ENCODE measurements at places on chromosomes 16 and 17.
A peak's percentile ranks its signal among the peaks of the same experiment; 100 is the strongest.

GRCh38 chr17:66135896-66136295, 56.0 kb downstream of the CEP112 start:
- no peak for DNase-seq

DNA sequence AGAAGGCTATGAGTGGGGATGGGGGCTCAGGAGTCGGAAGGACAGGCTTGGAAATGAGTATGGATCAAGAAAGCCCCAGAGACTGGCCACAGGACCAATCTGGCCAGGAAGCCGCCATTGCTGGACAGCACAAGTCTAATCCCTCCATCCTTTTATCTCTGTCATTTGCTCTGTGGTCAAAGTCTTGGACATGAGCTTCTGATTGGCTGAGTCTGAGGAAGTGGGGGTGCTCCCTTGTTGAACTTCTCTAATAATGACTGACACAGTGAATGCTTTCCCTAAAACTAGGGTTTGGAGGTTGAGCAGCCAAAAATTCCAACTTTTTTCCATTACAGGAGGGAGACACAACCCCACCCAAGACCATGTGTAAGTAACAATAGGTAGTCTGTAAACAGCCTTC, 97.4 kb downstream of the MARF1 start:
- DNase-seq, result no peak

DNA sequence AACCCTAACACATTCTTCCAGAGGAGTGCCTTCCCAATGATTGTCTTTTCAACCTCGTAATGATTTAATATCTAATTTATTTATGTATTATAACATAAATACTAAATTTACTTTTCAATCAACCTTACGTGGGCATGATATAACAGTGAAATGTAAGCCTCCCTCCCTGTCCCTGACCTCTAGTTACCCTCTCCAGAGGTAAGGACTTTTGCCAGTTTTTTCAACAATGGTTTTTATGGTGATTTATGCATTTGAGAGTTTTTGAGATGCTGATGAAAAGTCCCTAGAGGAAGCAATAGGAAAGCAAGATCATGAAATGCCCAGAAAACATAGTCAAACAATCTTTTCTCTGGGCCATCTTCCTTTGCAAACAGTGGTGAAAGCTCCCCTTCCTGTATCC, 35.2 kb upstream of the PLLP start:
- no peak for DNase-seq

- DNase-seq, result no peak
Observed at GRCh38 chr17:62986549-62986948, 20.5 kb downstream of the TANC2 start.

GRCh38 chr16:84689111-84689510, 10.7 kb upstream of the USP10 start:
- no peak for DNase-seq

- no peak for DNase-seq
Observed at GRCh38 chr17:56917559-56918296, 3.9 kb upstream of the TRIM25 start.

DNA sequence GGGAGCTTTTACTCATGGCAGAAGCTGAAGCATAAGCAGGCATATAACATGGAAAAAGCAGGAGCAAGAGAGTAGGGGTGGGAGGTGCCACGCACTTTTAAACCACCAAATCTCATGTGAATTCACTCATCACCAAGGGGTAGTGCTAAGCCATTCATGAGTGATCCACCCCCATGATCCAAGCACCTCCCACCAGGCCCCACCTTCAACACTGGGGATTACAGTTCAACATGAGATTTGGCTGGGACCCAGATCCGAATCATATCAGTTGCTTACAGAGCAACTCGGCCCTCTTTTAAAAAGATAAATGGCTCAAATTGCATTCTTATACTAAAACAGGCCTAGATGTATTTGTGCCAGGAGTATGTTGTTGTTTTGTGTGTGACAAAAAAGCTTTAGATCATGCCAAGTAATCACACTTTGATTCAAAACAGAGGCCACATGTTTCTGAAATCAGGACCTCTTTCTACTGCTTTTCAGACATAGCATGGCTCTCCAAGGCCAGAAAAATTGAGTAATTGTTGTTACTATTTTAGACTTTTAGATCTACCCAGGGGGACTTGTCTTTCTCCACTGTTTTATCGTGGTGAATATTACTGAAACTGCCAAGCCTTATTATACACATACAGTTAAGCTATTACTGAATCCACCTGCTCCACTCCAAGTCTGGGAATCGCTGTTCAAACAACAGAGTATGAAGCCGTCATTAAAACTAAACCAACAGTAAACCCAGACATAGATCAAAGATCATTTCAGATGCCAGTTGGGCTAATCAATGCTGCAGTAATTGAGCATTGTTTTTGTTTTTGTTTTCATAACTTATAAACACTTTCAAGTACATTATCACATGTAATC, 163.3 kb downstream of the KCNJ2 start:
- DNase-seq, result no peak

- DNase-seq, result no peak
Observed at GRCh38 chr16:64933885-64934284, 188.0 kb downstream of the CDH11 start.

- DNase-seq, result no peak
Observed at GRCh38 chr16:70724146-70725023, 38.5 kb upstream of the MTSS2 start.

DNA sequence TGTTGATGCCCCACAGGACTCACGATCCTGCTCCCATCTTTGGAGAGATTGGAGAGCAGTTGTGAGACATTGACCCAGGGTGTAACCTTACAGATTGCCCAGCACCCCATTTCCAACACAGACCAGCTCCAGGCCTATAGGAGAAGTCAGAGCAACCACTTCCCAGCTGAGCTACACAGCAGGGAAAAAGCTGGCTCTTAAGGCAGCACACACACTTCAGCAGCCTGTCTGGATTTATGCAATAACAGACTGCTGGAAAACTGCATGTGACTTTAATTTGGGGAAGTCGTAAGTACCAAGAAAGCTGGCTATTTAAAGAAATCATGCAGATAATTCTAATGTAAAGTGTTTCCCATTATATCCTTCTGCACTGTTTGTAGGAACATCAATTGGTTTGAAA, 30.8 kb downstream of the NOG start:
- no peak for DNase-seq

DNA sequence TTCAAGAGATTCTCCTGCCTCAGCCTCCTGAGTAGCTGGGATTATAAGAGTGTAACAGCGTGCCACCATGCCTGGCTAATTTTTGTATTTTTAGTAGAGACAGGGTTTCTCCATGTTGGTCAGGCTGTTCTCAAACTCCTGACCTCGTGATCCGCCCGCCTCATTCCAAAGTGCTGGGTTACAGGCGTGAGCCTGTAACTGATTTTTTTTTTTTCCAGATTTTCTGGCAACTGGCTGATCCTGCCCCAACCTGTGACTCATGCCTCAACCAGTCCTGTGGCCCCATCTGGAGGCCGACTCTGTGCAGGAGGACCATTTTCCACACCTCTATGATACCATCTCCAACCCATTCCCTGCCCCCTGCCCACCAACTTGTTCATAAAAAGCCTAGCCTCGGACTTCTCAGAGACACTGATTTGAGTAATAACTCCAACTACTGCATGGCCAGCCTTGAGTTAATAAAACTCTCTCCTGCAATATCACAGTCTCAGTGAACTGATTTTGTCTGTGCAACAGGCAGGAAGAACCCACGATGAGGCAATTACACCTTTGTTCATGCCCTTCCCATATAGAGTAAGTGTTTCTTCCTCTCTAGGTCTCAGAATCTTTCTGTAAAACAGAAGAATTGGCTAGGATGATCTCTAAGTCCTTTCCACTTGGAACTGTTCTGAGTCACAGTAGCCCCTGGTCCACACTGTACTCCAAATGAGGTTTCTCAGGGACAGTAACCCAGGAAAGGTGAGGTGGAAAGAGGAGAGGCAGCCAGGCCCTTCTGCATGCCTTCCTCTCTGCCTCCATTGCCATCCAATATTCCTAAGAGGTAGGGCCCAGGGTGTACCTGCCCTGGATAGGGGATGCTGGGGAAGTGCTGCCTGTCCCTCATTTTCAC, 8.8 kb upstream of the CNOT1 start:
- no peak for DNase-seq

GRCh38 chr16:79767421-79768275, 167.1 kb upstream of the MAF start:
- no peak for DNase-seq

DNA sequence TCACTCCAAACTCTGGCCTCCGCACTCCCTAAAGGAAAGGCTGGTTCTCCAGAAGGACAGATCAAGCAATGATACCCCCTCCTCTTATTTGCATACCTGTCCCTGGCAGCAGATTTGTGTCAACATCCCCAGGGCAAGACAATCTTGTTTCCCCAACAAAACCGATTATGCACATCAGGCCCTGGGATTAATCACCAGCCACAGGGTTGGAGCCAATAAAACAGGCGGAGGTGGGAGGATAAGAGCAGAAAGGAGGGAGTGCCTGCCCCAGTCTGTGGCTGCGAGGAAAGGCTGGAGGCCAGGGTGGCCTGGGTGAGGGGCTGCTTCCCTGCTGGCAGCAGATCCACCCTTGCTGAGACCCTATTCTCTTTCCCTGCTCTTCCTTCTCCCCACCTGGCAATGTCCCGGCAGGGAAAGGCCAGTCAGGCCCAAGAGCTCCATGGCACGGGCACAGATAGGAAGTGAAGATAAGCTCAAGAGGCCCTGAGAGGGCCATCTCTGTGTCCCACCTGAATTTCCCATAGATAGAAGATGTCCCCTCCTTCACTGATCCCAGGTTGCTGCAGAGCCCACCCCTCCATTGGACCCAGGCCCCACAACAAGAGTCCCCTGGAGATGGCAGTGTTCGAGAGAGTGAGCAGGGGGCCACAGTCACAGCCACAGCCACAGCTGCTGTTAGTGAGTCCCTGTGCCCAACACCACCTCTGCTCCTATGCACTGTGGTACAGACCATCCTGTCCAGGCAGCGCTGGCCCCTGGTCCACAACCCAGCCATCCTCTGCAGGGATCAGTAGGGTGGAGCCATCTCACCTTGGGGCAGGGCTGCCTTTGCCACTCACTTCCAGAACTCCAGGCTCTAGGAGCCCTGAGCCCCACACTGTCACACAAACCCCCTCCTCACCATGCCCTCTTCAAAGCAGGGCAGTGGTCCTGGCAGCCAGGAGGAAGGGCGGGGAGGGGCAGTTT, 137.5 kb downstream of the SDK2 start:
- no peak for DNase-seq

DNA sequence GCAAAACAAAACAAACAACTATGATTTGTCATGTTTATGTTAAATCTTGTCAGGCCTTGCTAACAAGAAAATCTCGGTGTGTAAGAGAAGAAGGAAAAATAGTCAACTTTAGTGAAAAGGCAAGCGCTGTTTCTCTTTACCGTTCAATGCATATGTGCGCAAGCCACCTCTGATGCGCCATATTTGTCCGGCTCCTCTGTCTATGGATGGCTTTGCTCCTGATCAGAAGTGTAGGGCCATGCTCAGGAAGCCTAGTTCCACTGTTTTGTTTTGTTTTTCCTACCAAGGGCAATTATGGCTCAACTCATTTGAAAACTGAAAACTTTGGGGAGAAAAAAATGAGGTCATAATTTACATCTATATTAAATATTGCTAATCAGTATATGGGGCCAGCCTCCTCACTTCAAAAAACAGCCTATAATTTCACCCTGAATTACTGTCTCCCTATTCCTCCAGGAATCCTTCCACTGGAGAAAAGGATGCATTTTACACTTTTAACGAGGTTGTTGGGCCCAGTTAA, 4.5 kb downstream of the MAF start:
- no peak for DNase-seq

GRCh38 chr17:31174215-31174614, 79.4 kb downstream of the NF1 start:
- no peak for DNase-seq

- peak; percentile 60 for DNase-seq
Observed at GRCh38 chr17:17151962-17152361, 54.2 kb downstream of the PLD6 start.

DNA sequence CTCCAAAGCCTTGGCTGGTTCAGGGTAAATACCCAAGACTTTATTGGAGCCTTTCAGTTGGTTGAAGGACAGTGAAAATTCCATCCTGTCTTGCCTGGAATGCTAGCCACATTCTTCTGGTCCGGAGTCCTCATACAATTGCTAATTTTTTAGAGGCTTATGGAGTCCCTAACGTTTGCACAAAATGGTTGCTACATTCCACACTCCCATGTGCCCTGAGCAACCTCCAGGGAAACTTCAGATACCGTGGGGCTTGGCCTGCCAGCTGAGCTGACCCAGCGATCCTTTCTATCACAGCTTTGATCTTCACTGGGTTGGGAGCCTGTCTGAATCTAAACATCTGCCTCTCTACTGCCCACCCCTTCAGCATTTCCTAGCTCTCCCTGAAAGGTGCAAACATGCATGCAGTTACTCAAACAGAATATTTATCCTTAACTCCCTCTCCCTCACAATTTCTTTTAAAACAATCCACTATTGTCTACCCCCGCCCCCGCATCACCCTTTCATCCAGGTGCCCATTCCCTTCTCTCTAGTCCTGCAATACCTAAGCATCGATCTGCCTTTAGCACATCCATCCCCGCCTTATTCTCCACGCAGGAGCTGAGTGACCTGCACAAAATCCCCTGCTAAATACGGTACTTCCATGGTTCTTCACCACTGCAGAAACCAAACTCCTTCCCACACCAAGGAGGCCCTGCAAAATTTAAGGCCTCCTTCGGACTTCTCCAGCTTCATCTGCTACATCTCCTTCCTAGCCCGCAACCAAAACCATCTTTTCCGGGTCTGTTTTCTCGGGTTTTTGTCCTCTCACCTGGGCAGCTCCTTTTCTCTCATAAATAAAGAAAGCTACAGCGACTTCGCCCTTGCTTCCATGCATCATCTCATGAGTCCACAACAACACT, 810 bp upstream of the GAN start:
- peak; percentile 28 for DNase-seq

DNA sequence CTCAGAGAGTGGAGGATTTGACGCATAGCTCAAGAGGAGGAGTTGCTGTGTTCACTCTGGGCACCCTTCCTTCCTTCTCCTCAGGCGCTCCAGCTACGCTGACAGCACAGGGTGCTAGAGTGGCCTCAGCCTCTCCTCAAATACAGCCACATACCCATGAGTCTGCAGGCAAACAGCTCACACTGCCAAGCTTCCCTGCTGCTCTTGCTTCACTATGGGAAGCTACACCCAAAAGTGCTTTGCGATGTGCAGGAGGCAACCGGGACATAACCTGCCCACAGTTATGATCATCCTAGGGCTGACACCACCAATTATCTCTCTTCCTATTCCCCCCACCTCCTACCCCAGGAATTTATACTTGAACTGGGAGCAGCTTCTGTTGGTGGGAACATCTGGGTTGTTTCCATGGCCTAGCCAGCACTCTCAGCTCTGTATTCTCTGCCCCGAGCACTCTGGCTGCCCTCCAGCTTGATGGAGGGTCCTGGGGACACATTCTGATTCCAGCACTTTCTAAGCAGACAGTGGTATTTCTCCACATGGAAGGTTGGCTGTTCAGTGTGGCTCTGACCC, 40.3 kb upstream of the SREBF1 start:
- DNase-seq, result no peak

GRCh38 chr16:8686879-8687278, 12.5 kb downstream of the ABAT start:
- no peak for DNase-seq

GRCh38 chr17:15744885-15745284, 12.8 kb downstream of the TBC1D26 start:
- no peak for DNase-seq

GRCh38 chr17:44487170-44487569, 16.0 kb downstream of the GPATCH8 start:
- DNase-seq, result no peak

GRCh38 chr16:19365486-19365885, 52.2 kb upstream of the TMC5 start:
- no peak for DNase-seq

Data from activated T-cell treated with anti-CD3 and anti-CD28 coated beads, Interleukin-2, amount 50 U/mL, for 48 hours (primary cell).